ENCODE measurements at places on chromosomes 4 and X.

DNA sequence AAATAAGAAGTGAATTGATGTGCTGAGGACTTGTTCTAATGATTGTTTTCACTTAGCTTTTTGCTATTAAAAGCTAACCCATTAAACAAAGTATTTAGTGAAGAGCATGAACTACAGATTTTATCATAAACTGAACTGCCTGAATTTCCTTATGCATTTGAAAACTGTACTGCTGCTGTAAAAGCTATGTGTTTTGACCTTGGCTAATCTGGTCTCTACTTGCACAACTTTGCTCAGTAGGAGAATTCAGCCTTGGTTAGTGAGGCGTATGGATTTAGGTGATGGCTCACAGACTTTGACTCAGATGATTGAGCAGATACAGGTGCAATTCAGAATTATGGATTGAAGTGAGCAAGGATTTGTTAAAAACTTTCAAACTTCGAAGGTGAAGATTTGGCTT lies 38.7 kb upstream of the FAT1 start:
- DNase-seq, result no peak

- no peak for DNase-seq
Measured at GRCh38 chr4:98937986-98938720, 9.2 kb upstream of the EIF4E start.

DNA sequence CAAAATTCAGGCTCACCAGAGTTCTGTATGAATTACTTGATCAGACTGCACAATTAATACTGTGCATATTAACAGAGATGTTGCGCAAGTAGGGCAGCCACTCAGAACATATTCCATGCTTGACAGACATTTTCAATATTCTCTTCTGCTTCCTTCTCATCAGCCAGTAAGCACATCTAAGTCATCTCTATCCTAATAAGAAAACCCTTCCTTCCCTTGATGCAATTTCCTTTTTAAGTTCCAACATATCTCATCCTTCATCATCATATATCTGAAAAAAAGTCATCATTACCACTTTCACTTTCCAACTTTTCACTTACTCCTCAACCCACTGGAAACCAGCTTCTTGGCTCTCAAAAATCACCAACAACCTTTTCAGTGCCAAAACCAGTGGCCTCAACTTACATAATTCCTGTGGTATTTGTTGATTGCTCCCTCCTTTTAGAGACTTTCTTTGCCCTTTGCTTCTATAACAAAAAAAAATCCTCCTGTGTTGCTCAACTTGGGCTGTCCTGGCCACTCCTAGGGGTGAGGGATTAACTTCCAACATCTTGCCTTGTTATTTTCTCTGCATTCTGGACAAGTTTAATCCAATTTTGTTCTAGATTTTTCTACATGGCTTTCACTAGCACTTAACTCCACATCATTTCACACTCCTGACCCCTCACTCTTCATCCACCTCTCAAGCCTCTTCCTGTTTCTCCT lies 14.1 kb downstream of the MBNL3 start:
- DNase-seq, result no peak

GRCh38 chr4:17867276-17867675 lies 56.5 kb downstream of the NCAPG start:
- no peak for DNase-seq

GRCh38 chrX:53239474-53239873 lies 14.5 kb upstream of the KDM5C start:
- DNase-seq, result peak; percentile 60

DNA sequence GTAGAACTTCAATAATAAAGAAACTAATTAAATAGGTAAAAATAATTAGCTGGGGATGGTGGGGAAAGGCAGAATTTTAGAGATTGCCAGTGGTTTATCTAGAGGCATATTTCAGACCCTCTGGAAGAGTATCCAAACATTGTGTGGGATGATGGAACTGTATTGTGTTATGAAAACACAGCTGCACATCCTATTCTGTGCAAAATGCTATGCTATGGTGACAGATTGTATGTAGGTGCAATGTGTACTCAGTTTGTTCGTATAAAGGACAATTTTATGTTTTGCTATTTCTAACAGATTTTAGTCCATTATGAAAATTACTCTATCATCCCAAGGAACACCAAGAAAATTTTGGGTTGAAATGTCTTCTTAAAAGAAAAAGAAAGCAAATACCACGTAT lies 1054.7 kb downstream of the PDHA2 start:
- DNase-seq, result no peak

DNA sequence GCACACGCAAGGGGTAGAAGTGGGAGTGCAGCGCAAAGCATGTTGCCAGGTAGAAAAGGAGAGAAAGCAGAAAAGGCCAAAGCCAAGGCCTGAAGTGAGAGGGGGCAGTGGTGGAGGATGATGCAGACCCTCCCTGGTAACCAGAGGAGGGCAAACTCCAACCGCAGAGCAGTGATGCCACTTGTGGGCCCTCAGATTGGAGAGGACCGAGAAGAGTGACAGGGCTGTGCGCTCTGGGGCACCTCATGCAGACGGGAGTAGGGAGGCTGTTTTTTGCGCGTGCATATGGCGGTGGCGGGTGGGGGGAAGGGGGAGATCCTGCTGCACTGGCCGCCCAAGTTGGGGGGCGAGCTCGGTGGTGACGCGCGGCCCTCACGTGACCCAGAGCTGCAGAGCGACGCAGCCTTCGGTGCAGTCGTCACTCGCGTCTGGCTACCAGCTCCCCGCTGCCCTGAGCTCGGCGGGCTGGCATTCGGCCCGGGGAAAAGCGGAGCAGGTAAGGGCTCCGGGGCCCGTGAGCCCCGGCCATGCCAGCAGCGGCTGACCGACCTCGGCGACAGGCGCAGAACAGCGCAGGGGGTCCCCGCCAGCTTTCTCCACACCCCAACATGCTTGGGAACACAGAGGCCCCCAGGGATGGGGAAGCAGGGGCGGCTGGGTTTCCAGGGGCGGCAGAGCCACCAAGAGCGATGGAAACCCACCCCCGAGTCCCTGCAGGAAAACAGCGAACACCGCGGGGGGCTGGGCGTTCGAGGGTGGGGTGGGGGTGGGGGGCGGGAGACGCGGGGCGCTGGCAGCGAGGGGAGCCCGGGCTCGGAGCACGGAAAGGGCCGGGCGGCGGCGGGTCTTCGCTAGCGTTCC lies at the start of gene BEX3:
Gene BEX3 (plus strand): TSS at position 421 of the 861 bp plus-strand sequence. CDS start 984 bp downstream, outside the sequence.
- no peak for DNase-seq

DNA sequence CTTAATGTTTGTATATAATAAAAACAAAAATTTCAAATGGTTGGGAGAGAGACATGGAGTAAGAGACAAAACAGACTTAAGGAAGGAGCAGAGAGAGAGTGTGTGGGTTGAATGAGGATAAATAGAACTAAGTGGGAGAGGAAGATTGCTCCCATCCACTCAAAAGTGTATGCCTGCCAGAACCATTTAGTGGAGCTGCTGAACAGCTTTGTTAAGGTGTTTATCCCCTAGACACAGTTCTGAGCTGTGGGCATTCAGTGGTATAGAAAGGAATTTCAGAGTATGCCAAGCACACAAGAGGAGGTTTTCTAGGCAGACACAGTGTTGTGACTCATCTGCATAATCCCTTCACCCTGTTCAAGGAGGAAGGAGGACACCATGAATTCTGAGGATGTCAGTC lies 508.6 kb upstream of the EPHA5 start:
- DNase-seq, result no peak

- DNase-seq, result no peak
Measured at GRCh38 chrX:130552444-130553073, 150.8 kb downstream of the RBMX2 start.

- no peak for DNase-seq
Measured at GRCh38 chrX:43002526-43003203, 224.7 kb upstream of the PPP1R2C start.

GRCh38 chr4:145840162-145840768 lies 98.4 kb downstream of the ZNF827 start:
- DNase-seq, result no peak

DNA sequence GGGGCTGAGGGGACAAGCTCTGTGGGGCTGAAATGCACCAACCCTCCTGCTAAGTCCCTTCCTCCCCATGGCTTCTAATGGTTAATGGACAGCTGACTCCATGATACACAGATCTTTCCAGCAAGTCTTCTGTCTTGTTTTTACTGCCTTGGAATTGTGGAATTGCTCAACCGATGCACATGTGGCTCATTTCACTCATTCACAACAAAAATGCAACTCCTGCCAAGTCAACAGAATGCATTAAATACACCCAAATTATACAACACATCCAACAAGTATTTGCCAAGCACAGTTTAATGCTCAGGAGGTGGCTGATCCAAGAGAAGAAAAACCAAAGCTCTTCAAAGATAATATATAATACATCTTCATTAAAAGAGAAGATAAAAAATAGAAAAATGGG lies 61.9 kb upstream of the PAGE4 start:
- no peak for DNase-seq
